ENCODE measurements at places on chromosomes 2 and 18.
A peak's percentile ranks its signal among the peaks of the same experiment; 100 is the strongest.

DNA sequence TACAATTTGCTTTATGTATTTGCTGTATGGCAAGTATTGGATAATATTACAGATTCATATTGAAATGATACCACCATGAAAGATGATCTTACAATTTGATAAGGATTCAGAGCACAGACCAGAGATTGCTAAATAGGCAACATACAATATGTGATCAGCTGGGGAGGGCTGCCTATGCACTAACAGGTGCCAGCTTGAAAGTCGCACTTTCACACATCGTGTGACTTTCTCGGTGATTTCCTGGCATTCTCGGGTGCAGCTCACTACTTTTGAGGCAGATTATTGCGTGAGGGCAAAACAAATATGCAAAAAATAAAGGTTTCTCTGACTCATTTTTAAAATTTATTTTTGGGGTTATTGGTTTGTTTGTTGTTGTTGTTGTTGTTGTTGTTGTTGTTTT lies 36.0 kb downstream of the RBMS1 start:
- ATAC-seq, result no peak

DNA sequence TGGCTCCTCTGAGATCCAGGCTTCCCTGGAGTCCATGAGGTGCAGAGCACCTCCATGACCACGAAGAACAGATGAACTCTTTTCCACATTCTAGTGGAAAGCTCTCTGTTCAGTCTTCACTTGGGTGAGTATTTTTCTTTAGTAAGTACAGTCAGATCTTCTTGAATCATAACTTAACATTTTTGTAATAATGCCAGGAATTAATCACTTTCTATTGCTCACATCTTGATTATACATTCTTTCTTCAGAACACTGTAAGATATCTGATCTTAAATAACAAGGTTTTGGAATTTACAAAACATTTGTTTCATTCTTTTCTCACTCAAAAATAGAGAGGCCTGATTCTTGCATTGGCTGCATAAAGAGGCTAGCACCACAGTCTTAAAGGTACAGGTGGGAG lies 45.4 kb upstream of the RND3 start:
- no peak for ATAC-seq

- no peak for ATAC-seq
Measured at GRCh38 chr2:42602218-42602875, 33.9 kb downstream of the MTA3 start.

GRCh38 chr2:161355983-161356382 lies 47.8 kb downstream of the PSMD14 start:
- ATAC-seq, result no peak

- ATAC-seq, result peak; percentile 15
Measured at GRCh38 chr2:239309398-239310245, 91.2 kb downstream of the HDAC4 start.

GRCh38 chr2:112679484-112679883 lies 33.7 kb downstream of the SLC20A1 start:
- ATAC-seq, result no peak

- ATAC-seq, result no peak
Measured at GRCh38 chr2:177543007-177543760, 150.6 kb downstream of the AGPS start.

DNA sequence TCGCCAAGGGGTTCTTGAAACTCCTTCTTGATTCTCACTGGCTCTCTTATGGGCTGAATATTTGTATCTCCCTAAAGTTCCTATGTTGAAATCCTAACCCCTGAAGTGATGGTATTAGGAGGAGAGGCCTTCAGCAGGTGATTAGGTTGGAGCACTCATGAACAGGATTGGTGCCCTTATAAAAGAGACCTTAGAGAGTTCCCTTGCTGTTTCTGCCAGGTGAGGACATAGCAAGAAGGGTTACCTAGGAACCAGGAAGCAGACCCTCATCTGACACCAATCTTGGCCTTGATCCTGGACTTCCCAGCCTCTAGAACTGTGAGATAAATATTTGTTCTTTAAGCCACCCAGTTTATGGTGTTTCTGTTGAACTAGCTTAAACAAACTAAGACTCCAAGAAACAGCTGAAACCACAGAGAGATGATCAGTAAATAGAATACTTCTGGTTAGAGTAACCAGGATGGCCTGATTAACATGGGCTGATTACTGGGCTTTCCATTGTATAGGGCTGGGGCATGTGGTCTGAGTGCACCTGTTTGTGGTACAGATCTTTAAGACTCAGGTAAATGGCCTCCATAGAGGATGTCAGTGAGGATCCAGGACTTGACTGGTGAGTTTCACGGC lies 7.7 kb upstream of the CDC42EP3 start:
- ATAC-seq, result no peak

DNA sequence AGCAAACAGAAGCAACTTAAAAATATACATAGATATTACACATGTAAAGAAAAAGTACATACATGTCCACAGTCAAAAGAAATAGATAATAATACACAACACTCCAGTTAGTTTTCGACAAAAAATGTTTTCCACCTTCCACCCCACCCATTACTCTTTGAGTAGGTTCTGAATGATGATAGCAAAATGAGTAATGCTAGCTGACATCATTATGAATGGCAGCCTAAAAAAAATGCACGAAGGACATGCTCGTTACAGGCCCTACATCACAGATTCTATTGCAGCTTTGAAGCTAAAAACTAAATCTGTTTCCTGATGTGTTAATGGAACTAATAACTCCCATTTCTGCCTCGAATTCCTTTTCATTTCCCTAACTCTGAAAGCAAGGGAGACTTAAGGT lies 578.7 kb upstream of the NETO1 start:
- ATAC-seq, result no peak

DNA sequence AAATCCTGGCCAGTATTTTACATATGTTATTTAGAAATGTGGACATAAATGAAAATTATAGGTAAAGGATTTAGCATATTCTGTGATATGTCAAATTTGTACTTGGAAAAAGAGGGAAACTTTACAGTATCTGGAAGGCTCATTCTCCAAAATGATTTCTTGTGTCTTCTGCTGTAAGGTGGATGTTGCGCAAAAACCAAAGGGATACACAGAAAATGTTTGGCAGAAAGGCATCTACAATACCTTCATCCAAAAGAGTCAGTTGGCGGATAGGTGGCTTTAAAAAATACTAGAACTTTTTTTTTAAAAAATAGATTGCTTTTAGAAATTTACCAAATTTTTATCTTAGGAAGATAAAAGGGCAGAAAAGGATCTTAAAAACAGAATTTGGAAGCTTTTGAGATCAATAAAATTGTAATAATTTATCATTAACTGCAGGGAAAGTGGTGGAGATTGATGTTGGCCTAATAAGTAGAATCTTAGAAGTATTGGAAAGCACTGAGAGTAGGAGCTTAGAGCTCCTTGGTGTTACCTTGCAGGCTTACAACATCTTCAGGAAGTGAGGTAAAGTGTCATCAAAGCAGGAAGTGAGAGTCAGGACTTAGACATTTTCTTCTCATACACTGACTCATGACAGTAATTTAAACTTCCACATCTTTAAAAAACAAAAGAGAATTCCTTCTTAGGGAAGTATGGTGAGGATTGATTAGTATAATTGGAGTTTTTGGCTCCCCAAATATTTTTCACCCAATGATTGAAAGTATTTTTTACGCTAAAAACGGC lies 2.1 kb downstream of the NABP1 start:
- ATAC-seq, result no peak

- peak; percentile 59 for ATAC-seq
Measured at GRCh38 chr2:200677721-200678532, 92.1 kb downstream of the AOX1 start.

DNA sequence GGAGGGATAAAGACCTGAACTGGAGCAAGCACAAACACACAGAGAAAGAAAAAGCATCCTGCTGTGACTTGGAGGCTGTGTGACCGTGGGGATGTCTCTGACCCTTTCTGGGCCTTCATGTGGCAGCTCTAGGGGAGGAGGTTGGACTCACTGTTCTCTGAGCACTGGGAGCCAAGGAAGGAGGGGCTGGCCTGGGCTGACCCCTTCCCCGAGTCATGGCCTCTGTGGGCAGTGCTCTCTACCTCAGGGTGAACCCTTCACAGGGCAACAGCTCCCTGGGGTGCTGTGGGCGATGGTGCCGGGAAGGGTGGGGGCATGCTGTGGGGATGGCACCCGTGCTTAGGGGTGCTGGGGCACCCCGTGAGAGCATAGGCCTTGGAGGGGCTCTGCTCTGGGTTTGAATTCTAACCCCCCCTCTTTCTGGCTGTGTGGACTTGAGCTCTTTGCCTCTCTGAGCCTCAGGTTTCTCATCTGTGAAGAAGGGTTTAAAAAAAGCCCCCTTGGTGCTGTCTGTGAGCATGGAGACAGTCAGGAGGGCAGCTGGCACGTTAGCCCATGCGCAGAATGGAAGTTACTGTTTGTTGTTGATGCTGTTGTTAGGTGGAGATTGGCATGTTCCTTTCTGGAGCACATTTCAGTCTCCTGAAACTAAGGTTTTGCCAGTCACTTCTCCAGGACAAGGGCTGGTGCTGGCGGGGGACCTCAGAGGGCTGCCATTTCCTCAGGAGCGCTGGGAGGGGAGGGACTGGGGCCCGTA lies 700 bp downstream of the TOGARAM2 start:
- ATAC-seq, result peak; percentile 61

DNA sequence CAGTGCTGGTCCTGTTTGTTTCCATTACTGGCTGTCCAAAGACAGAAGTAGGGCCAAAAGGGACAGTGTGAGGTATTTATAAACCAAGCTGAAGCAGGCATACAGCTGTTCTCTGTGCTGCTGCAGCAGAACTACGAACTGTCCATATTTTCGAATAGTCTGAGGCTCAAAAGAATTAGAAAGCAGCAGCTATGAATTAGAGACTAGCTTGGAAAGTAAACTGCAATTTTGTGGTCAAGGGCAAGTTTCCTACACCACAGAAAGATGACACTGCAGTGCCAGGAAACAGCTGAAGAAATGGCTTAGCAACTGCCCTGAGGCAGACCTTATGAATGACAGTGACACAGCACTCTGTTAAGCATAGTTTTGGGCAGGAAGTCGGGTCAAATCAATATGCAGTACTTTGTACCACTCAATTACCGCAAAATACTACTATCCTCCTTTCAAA lies 125.3 kb downstream of the TMEM131 start:
- peak; percentile 66 for ATAC-seq

DNA sequence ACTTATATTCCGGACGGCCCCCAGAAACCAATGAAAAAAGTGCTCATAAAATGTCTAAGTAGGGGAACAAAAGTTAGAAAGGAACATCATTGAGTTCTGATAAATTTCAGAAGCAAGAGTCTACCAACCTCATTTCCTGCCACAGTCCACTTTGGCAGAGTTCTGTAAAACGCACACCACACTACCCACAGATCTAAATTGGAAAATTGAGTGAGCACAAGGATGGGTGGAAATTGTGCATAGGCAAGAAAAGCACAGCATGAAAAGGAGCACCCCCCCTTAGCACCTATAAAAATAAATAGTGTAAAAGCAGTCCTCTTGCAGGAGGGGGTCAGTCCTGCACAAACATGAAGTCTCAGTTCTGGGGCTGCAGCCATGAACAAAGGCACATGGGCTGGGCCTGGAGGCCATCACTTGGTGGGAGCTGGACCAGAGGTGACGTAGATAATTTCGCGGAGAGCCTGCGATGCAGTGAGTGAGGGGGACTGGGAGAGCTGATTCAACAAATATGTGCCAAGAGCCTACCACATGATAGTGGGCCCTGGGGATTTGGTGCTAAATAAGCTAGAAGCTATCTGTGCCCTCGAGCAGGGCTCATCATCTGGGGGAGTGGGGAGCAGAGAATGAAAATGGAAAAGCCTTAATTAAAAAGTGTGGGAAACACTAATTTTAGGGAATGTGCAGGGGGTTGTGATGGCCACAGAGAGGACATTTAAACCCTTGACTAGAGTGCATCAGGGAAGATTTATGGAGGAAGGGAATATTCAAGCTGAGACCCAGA lies 48.9 kb upstream of the SPP2 start:
- no peak for ATAC-seq

GRCh38 chr18:7741640-7742039 lies 174.5 kb downstream of the PTPRM start:
- ATAC-seq, result peak; percentile 6

- no peak for ATAC-seq
Measured at GRCh38 chr2:50480507-50480906, 551.4 kb downstream of the NRXN1 start.

- ATAC-seq, result no peak
Measured at GRCh38 chr2:67479261-67479660, 82.1 kb downstream of the ETAA1 start.

GRCh38 chr2:11799826-11800225 lies 53.4 kb downstream of the LPIN1 start:
- ATAC-seq, result no peak

DNA sequence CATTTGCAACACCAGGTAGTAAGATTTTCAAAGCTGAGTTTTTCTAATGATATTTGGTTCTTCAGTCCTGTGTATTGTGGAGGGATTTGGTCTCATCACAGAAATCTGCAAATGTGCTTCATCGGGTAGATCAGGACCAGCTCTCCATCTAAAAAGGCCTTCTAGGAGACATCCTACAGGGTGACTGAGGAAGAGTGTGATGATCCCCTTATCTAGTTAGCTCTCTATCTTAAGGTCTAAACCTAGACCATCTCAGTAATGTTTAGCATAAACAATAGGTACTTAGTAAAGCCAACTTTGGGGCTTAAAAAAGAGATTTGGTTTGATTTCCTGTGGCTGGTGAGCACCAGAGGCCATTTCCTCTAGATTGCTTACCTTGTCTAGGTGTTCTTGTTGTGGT lies 145.2 kb downstream of the PRPF40A start:
- ATAC-seq, result no peak

- peak; percentile 88 for ATAC-seq
Measured at GRCh38 chr18:55097456-55098170, 138.4 kb upstream of the CCDC68 start.

GRCh38 chr2:86570059-86570458 lies 6.8 kb upstream of the CHMP3 start:
- ATAC-seq, result no peak

DNA sequence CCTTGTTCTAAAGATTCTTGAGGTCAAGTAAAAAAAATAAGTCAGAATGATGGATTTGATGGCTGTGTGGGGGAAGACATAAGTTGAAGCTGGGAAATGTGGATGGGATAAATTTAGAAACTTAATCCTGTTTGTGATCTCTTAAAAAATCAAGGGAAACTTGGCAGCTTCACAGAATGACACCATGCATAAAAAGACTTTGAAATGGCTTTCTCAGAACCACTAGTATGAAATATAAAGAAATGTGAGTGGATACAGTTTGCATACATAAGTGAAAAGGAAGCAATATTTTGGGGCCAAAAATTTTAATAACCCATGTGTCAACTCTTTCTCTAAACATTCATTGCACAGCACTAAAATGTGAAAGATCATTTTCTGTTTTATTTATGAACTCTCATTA lies 21.7 kb downstream of the CDH19 start:
- no peak for ATAC-seq

Measured in motor neuron (in vitro differentiated cells).